Adrenal gland (tissue), 19 donors: ENCODE measurements at places on chromosomes 4 and X. TPM values are rescaled to one million over a fixed set of nuclear protein-coding genes. Genes with fewer than 3 reads are reported as not detected.

The SPATA4 gene
- total RNA-seq: 0.33 TPM

The FAAH2 gene
- total RNA-seq: 2.2 TPM

DNA sequence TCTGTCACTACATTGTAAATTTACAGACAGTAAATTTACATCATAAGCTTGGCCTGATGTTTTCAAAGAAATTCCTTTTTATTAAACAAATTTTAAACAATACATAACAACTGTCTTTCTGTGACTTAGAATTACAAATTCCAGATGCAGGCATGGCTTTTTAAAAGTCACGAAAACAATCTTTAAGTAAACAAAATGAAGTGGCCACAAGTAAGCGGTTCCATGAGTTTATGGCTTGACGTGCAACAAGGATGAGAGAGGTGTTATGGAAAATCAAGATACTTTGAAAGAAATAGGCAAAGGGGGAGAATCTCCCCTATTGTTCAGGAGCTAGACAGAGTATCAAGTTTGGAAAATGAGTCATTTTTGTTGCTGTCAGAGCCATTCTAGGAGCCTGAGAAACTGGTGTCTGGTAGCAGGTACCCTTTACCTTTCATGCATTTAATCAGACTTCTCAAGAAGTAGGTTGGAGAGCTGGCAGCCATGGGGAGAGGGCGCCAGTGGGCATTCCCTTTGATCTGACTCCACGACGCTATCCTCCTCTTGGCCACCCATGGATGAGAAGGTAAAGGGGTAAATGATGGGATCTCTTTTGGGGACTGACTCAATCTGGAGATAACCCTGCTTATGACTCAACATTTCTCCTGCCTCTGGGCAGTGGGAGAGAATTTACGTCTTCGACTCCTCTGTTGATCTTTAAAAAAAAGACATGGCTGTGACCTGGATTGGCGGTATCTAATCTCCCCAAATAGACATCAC lies 217.2 kb downstream of the SPRY1 start:
- no peak overlapping the region for H3K27ac ChIP-seq
- peaks cover 10% of the 10 kb centered on the region for H3K4me1 ChIP-seq
- H3K36me3 ChIP-seq: no peaks in the 10 kb centered on the region
- no peak for DNase-seq
- no peak overlapping the region for H3K4me3 ChIP-seq

GRCh38 chr4:140703463-140703862 lies 52.7 kb downstream of the TBC1D9 start:
- DNase-seq: no peak
- no peak overlapping the region for H3K4me3 ChIP-seq
- H3K27me3 ChIP-seq: no peaks in the 10 kb centered on the region
- no peaks in the 10 kb centered on the region for H3K36me3 ChIP-seq

GRCh38 chrX:103356130-103356798 lies at the start of gene TCEAL9:
Gene TCEAL9 (plus strand): TSS chrX:103356506. CDS start chrX:103357685, 1,179 bp downstream.
- H3K27me3 ChIP-seq: no peaks in the 10 kb centered on the region
- no peaks in the 10 kb centered on the region for H3K36me3 ChIP-seq
- H3K4me3 ChIP-seq: peak within 1 kb of the TSS; percentile 56

DNA sequence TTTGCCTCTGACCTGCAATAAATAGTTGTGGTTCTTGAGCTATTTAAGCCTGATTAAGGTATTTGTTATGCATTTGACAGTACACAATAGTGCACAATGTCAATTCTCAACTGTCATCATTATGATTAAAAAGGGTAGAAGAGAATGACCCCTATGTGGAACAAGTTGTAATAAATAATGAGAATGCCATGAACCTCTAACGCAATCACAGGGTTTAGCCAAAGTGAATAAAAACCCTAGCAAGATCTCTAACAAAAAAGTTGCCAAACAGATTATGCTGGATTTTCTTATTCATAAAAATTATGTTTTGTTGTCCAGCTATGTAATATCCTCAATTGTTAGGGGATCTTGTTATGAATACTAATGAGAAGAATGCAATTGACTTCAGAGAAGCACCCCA lies 387.4 kb downstream of the GPAT3 start:
- H3K36me3 ChIP-seq: no peaks in the 10 kb centered on the region
- no peak for DNase-seq
- H3K4me1 ChIP-seq: no peaks in the 10 kb centered on the region
- H3K4me3 ChIP-seq: no peak overlapping the region
- no peaks in the 10 kb centered on the region for H3K27me3 ChIP-seq

DNA sequence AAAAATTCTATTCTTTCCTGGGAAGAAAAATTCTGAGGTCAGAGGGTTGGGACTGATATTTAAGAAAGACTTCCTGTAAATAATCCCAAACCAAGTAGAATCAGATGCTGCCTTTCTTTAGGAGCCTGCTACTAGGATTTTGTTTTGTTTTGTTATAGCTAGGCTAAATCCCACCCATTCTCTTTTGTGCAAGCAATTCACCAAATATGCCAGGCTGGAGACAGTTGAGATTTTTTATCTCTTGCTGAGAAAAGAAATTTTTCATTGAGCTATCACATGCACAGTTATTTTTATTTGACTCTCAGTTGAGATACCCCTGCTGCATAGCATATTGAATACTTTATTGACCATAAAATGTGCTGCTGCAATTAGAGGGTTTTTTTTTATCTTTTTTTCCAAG lies 196.0 kb downstream of the KCNIP4 start:
- no peak for DNase-seq
- no peaks in the 10 kb centered on the region for H3K27me3 ChIP-seq
- no peak overlapping the region for H3K4me3 ChIP-seq
- no peaks in the 10 kb centered on the region for H3K36me3 ChIP-seq

- no peaks in the 10 kb centered on the region for H3K4me1 ChIP-seq
- H3K36me3 ChIP-seq: no peaks in the 10 kb centered on the region
- peak overlapping the region; percentile 1 for H3K4me3 ChIP-seq
These were observed 9.2 kb upstream of the MAML3 start for GRCh38 chr4:140163029-140163810.
